ENCODE measurements at places on chromosomes 2 and 18.

DNA sequence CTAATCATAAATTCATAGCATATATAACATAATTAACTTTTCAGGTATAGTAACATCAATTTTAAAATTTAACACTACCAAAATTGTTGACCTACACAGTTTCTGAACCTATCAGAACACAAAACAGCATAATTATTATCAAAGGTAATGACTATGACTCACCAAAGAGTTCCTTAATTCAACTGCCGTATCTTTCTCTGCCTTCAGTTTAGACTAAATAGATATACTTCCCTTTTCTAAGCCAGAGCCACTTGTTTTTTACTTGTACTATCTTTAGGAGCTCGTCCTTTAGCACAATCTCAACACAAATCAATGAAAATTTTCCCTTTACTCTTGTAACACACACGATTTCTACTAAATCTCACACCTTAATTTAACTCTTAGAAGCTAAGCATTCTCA is 54.4 kb downstream of the CCDC88A start:
- DNase-seq = no peak

GRCh38 chr2:119696005-119696404 is 17.0 kb downstream of the TMEM177 start:
- DNase-seq = no peak

DNA sequence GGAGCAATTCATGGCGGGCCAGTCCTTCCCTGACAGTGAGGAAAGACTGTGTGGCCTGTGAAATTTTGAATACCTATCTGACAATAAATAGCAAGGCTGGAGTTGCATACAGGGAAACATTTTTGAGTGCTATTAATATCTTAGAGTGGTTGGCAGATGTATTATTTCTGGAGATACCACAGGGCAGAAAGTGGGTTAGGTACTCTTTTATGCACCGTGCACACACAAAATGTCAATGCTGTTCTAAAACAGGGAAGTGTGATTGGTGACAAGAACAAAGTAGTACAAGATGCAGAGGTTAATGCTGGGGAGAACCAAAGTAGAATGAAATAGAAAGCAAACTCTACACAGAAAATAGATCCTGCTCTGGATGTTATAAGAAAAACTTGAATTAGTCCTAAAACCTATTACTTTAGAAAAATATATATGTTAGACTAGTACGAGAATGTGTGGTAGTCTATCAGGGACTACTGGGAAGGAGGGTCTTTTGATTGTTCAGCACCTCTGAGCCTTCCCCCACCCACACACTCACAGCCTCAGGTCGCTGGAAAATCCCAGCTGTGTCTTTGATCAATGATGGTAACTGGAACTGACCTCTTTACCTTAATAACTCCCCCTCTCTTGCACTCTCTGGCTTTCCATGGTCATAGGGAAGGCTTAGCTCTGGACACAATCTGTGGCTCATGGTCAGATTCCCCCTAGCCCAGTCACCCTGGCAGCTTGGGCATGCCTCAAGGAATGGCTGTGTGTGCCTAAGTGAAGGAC is 58.2 kb downstream of the SERPINB8 start:
- no peak for DNase-seq

DNA sequence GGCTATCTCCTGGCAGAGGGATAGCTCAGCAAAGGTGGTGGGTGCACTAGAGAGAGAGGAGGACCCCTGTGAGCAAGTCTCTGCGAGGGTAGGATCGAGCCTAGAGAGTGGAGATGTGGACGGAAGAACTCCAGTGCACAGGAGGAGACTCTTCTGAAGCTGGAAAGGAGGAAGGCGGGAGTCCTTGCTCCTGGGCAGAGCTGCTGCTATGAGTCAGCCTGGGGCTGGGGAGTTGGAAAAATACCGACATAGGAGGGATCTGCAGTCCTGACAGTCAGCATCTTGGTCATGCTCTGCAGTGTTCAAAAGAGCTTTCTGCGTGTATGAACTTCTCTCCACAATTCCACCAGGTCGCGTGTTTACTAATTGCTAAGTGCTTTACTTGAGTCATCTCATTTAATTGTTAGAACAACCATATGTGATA is 233.8 kb downstream of the LDLRAD4 start:
- DNase-seq = no peak

DNA sequence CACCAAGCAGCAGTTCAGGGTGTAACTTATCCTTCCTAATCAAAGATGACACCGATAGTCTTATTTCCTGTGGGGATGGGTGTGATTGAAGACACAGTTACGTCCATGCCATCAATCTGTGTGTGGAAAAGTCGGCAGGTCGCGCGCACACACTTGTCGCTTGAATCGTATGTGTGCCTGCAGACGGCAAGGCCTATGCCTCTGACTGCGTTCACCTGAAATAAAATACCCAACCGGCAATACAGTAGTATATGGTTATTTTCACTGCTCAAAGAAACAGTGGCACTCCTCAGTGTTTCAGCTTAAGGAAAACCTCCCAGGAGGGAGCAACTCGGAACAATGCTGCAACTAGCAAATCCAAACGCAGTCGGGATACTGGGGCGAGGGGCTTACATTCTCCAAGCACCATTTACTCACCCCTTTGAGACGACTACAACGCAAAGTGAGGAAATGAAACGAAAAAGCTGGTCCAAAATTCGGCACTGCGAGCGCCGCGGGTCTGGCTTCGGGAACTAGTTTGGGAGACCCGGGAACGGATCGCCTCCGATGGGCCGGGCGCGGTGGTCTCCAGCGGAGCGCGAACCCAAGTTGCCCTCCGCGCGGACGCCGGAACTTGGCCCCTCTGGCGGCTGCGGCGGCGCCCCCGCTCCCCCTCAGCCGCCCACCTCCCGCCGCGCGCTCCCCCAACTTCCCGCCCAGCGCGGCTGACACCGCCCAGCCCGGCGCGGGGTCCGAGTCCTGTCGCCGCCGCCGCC is 675 bp downstream of the PRKD3 start:
- no peak for DNase-seq

GRCh38 chr18:67200665-67201064 is 315.9 kb downstream of the DSEL start:
- no peak for DNase-seq

DNA sequence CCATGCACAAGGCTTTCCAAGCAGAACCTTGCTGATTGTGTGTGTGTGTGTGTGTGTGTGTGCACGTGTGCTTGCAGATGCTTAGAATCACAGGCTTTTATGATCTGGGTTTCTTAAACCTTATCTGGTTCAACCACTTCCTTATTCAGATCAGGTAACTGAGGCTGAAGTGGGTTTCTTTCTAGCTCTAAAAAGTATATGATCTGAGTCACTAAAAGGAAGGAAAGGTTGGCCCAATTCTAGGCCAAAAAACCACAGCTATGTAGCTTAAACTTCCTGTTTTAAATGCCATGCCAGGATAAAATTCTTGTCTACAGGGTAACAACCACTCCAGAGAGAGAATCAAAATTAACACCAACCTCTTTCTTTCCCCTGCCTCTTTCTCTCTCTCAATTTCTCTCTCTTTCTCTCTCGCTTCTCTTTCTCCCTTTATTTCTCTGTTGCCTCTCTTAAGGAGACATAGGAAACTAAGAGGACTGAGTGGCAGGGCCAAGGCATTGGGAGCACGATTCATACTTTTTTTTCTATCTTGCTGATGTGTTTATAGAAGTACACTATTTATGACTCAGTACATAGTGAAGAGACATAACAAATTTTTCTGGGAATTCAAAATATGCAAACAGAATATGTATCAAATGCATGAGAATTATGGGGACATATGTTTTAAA is 140.3 kb downstream of the TRIB2 start:
- DNase-seq = no peak

- DNase-seq = no peak
These were observed 18.8 kb downstream of the ENOSF1 start for GRCh38 chr18:693466-694187.

GRCh38 chr2:179532863-179533278 is 268.2 kb upstream of the SESTD1 start:
- no peak for DNase-seq

DNA sequence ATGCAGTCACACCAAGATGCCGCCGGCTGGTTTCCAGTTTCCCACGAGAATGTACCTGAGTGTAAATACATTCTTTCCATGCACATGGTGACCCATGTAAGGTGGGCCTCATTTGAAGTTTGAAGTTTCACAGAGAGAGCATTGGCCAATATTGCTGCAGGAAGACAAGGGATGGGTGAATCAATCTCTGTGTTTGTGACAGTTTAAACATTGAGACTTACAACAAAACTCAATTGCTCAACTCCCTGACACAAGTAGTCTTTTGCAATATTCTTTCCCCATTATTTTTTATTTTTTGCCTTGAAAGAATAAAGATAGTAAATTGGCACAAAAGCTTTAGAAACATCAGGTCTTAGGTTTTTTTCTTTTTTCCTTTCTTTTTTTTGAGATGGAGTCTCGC is 5.1 kb downstream of the SERPINB2 start:
- DNase-seq = no peak

DNA sequence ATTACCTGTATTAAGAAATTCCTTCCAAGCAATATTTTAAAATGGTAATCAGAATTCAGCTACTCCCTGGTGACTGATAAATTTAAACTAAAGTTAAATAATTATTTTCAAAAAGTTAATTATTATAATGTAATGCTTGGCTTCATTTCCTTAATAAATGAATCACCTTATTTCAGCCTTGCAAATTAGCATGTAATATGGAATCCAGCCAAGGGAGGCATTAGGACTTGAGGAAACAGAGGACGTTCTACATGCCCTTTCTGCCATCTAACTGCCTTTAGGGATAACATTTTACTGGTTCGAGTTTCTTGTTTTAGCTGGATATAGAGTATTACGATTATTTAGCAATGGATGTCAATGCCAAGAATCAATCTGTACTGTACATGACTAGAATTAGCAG is 636.3 kb downstream of the TSN start:
- DNase-seq = no peak

- DNase-seq = no peak
These were observed 118.1 kb upstream of the EPAS1 start for GRCh38 chr2:46179037-46179621.

- DNase-seq = no peak
These were observed 18.4 kb upstream of the ZNF638 start for GRCh38 chr2:71313016-71313766.

- DNase-seq = no peak
These were observed 92.3 kb upstream of the SMAD2 start for GRCh38 chr18:48022531-48023329.

DNA sequence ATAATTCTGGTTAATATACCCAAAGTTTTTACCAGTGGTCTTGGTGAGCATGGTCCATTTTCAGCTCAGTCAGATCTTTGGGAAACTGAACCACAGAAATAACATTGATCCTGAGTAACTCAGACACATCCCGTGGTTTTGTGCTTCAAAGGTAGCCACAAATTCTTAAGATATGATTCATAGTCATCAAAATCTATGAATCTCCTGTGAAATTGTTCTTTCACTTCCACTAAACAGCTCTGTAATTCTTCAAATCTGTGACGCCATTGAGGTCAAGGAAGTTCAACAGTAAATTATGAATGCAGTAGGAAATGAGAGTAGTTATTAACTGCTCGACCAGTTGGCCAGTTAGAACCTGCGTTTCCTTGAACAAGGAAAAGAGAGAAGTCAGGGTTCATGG is 147.3 kb downstream of the IRS1 start:
- DNase-seq = no peak

DNA sequence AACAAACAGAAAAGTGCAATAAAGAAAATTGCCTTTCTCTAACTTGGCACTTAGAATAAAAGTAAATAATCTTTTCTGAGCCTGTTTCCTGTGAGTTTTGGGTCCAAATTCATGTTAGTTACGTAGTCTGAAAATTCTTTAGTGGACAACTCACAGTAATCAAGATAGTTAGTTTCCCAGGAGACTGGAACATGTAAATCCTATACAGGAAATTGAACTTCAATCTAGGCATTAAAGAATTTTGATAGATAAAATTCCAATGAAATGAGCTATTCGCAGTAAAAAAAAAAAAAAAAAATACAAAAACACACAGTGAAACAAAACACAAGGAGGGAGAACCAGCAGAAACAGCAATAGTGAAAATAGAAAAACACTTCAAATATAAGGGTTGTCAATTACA is 83.8 kb upstream of the REG3G start:
- DNase-seq = no peak

- no peak for DNase-seq
These were observed 38.0 kb downstream of the PTGR3 start for GRCh38 chr18:75170916-75171315.

GRCh38 chr2:223811757-223812156 is 25.6 kb downstream of the AP1S3 start:
- DNase-seq = no peak

GRCh38 chr2:31533036-31533435 is 47.7 kb downstream of the SRD5A2 start:
- DNase-seq = no peak

- no peak for DNase-seq
These were observed 187.1 kb downstream of the TCF4 start for GRCh38 chr18:55400590-55401541.

DNA sequence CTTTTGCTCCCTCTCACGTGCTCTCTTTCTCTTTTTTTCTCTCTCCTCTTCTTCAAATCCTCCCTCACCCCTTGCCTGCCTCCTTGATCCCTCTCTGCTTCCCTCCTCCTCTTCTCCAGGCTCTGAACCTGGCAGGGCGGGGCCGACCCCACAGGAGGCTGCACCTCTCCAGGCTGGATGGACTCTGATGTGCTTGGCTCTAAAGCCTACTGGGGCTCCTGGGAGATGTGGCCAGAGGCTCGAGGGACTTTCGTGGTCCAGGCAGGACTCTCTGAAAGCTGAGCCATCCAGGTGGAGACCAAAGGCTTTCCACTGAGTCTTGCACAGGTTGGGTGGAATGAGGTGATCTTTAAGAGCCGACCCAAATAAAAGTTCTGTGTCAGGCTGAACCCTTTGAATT is 25.4 kb downstream of the DYSF start:
- DNase-seq = no peak

GRCh38 chr2:155695505-155695904 is 637.0 kb downstream of the NR4A2 start:
- no peak for DNase-seq

DNA sequence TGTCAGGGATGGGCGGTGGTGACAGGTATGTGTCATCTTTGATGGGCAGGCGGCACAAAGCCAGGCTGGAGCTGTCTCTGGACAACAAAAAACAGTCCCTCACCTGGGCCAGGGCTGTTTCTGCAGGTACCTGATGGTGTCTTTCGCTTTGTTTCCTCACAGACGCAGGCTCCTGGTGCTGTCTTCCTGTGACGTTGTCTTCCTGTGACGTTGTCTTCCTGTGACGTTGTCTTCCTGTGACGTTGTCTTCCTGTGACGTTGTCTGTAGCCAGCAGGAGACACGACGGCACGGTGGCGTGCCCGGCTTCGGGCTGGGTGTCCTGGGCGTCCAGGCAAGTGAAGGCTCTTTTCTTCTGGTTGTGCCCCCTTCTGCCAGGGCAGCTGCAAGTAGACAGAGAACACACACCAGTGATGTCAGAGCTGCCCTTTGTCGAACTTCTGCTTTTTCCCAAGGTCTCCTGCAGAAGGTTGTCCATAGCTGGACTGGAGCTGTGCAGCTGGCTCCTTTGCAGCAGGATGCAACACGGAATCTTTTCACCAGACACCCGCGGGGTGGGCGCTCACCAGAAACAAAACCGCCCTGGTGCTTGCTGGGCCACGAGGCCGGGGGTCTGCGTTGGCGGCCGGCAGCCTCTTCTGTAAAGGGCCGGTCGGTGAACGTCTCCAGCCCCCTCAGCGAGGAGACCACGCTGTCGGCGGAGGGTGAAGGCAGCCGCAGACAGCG is 21.1 kb downstream of the GPR35 start:
- no peak for DNase-seq
